Hematopoietic multipotent progenitor cell treated with erythropoietin and hydrocortisone succinate and interleukin-3 and kit ligand, for 8 days (in vitro differentiated cells): ENCODE measurements at places on chromosomes 13 and 19.

DNA sequence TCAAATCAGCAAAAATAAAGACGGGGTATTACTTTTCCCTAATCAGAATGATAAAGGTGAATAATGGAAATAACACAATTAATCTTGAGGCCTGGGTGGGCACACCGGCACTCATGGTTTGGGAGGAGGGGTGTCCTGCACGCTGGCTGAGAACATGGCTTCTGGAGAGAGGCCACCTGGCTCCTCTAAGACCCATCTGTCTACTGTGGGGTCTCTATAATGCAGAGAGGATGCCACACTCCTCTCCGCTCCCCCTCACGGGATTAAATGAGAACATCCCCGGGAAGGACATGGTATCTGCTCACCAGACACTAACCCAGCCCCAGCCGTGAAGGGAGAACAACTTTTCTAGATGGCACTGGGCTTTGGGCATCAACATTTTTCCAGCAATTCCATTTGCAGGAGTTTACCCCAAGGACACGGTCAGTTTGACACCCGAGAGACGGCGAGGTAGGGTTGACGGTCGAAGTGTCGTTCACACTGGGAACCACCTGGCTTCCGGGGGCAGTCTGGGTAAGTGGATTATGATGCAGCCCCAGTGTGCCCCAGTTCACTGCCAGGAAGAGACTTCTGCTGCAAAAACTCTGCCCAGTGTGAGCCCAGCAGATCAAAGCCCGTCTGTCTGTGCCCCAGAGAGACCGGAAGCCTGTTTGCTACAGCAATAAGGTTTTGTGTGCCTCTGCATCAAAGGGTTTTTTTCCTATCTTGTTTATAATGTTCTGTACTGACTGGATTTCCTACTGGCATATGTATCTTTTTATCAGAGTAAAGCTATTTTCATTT lies 56.6 kb downstream of the CEBPG start:
- no peak for DNase-seq

- no peak for DNase-seq
These were observed 77.4 kb upstream of the DOCK9 start for GRCh38 chr13:99055281-99055680.

DNA sequence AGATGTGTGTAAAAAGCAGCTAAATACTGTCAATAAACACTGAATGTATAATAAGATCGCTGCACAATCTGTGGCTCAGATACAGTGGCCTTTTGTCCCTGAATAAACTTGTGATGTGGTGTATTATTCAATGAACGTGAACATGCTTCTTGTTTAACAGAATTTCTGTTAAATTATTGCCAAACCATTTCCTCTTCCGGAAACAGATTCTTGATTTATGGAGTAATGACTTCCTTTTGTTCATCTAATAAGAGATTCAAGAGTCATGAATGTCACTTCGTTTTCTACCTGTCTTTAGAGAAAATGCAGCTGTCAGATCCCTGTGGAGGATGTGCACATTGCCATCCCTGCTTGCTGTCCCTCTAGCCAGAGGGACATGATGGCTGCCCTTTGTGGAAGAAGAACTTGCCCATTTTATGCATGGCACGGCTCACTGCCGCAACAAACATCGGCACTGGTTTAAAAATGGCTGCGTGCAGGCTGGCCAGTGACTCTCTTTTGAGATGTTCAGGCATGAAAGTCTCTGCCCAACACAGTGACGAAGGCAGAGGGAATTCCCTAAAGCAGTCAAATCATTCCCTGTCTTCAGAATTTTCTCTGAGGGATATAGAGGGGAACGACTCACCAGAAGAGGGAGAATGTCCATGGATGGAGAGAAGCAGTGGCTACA lies 3.1 kb upstream of the TNFSF13B start:
- no peak for DNase-seq

DNA sequence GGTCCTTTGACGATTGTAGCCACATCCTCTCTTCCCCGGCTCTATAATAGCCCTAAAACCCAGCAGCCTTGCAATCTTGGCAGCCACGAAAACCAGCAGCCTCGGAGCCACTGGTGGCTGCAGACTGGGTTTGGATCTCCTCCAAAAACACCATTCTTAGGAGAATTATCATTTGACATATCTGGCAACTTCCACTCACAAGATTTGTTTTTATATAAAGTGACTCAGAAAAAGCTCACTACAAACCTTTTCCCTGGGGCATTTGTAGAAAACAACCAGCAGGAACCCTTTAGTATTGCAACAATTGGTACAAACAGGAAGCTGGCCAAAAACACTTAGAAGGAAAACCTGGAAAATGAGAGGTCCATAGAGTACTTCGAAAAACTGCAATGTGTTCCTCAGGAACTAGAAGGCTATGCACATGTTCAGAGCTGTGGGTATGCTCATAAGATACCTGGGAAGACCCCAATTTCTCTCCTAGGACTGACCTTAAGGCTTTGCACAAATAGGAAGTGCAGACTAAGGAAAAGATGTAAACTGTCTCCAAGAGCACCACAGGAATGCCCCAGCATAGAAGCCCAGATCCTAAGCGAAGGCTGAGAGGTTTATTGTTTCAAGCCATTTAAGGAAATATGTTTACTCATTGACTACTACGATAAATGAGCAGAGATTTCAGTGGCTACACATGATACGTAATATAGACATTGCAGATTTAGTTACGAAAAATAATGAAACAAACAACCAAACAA lies 71.2 kb downstream of the MYO16 start:
- no peak for DNase-seq

- DNase-seq, result no peak
These were observed 18.6 kb downstream of the BRD4 start for GRCh38 chr19:15313649-15314279.

- DNase-seq, result no peak
These were observed 8.3 kb downstream of the STXBP2 start for GRCh38 chr19:7645163-7645562.

DNA sequence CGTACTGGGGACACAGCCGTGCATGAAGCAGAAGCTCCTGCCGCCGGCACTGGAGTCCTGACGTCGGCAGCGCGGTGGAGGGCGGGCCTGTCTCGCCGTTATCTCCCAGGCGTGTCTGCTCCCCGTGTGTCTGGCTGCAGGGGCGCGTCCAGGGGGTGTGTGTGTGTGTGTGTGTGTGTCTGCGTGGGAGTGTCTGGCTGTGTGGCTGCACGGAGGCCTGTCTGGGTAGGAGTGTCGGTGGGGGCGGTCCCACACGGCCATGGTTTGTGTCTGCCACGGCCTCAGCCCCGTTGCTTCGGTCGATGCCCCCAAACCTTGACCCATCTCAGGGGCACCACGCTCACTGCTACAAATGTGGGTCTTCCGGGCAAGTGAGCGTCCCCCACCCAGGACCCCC lies 18.3 kb downstream of the ARID3A start:
- DNase-seq, result peak; percentile 95

DNA sequence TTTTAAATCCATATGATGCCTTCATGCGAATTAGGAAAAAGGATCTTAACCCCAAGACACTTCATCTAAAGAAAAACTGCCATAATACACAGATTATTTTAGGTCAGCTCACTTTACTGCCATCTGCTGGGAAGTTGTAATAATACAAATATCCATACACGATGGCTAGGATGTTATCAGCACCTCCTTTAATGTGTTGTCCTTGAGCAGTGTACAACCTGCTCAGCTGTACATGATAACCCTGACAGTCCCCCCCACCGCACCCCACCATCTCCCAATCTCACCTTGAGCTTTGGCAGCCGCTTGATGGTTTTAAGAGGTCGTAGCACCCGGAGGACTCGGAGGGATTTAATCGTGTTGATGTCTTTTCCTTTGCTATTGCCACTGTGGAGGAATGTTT lies 112.2 kb downstream of the IER2 start:
- peak; percentile 74 for DNase-seq

DNA sequence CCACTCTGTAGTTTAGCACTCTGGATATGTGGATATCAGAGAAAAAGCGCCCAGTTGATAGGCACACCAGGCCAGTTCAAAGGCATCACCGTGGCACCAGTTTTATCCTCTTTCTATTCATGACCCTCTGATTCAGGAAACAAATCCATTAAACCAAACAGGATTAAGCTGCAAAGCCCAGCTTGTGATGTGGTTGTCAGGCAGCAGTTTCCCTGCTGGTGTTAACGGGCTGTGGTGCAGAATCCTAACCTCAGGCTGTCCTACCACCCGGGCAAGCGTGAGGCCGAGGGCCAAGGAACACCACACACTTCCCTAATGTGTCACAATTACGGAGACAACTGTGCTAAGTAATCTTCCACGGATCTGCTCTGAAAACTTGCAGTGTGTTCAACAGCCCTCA lies 209.1 kb downstream of the OLFM4 start:
- DNase-seq, result no peak

GRCh38 chr13:75547917-75548316 lies 1.7 kb upstream of the UCHL3 start:
- no peak for DNase-seq

- DNase-seq, result peak; percentile 14
These were observed 407 bp upstream of the ZNF550 start for GRCh38 chr19:57560049-57560491.

DNA sequence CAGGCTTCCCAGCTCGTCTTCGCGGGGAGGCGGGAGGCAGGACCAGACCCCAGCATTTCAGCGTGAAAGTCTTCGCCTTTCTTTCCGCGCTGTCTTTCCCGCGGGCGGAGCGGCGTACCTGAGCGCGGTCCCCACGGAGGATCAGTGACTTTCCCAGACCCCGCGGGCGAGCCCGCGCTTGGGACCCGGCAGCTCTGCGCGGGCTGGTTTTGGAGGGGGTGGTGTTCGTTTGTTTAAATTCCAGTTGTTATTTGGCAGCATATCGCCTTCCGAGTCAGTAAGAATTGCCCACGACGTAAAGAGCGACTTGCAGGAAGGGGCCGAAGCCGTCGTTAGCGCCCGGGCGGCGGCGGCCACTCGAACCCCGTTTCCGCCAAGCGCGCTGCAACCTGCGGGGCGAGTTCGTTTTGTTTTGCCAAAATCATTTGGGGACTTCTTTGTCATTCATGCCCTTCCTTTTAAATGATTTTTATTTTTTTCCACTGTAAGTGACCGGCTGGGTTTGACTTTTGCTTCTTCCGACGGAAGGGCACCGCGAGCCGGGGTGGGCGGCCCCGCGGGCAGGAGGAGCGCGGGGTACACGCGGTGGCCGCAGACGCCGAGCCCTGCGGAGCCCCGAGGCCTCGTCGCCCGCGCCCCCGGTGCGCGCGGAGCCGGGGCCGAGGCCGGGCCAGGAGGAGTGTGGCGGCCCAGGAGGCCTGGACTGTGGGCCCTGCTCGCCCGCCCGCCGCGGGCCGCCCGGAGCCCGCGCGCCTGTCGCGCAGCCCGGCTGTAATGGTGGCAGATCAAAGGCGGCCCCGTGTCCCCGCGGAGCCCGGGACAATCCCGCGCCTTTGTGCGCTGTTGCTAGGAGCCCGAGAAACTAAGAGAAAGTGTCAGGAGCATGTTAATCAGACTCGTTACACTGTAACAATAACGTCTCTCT lies 75.9 kb downstream of the ZIC5 start:
- no peak for DNase-seq

- DNase-seq, result peak; percentile 39
These were observed 24.5 kb downstream of the TEX101 start for GRCh38 chr19:43439032-43439708.

DNA sequence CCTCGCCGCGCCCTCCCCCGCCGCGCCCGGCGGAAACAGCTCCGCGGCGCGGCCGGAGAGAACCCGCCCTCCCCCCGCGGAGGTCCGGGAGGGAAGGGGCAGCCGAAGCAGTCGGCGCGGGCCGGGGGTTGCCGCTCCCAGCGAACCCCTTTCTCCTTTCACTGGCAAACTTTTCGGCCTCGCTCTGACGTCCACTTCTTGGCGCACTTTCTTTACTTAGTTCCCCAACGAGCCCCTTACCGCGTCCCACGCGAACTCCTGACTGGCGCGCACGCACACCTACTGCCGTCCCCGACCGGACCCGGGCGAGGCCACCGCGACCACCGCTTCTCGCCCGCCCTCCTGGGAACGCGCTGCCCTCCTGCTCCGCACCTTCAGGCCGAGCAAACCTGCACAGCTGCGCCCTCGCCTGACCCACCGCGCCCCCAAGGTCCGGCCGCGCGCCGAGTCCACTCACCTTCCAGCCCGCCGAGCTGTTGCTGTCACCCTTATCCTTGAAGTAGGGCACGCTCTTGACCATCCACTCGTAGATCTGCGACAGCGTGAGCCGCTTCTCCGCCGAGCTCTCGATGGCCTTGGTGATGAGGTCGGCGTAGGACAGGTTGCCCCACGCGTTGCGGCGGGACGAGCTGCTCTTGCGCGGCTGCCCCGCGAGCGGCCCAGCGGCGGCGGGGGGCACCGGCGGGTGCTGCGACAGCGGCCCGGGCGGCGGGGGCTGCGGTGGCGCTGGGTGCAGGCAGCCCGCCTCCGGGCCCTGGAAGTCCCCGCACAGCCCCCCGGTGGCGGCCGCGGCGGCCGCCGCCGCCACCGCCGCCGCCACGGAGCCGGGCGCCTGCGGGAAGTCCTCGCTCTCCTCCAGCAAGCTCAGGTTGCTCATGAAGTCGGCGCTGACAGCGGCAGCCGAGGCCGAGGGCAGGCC lies 1.1 kb downstream of the FOXO1 start:
- peak; percentile 38 for DNase-seq

GRCh38 chr19:13012390-13012689 lies 17.1 kb downstream of the NFIX start:
- DNase-seq, result no peak

- no peak for DNase-seq
These were observed 470.3 kb downstream of the PCDH20 start for GRCh38 chr13:60945396-60945795.

- DNase-seq, result no peak
These were observed 9.2 kb upstream of the CNOT3 start for GRCh38 chr19:54128441-54128725.

DNA sequence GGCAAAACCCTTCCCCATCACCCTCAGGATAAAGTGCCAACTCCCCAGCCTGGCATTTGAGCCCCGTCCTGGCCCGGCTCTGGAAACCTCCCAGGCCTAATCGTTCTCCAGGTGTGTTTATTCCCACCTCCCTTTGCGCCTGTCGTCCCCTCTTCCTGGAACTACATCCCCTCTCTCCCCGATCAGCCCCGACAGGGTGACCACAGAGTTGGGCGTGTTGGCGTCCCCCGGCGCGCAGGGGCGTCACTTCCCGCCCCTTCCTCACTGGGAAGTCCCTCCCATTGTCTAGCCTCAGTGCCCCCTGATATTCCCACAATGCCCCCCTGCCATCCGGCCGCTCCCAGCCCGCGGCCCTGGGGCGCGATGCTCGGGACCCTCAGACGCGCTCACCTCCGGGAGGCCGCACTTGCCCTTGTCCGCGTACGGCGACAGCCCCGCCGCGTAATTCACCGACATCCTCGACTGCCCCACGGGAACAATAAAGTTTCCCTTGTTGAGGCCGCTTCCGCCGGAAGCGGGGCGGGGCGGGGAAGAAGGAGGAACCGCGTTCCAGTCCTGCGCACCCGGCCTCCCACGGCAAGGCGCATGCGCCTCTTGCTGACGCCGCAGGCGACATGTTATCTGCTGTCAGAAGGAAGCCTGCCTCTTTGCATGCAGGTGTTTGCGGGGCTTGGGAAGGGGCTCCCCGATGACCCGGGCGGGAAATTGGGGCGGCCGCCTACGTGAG lies at the start of the genes ANKRD24 and SIRT6:
Gene ANKRD24 (plus strand): TSS at position 606 of the 727 bp plus-strand sequence. CDS start 3,737 bp downstream, outside the sequence.
Gene SIRT6 (minus strand): TSS at position 480 of the 727 bp plus-strand sequence. CDS start 24 bp downstream, at position 456.
- peak; percentile 96 for DNase-seq
